NCI-H2029 (cell line): ENCODE measurements at places on chromosomes 1 and 21.

- DNase-seq, result no peak
Measured at GRCh38 chr1:213385806-213386324, 334.8 kb downstream of the RPS6KC1 start.

DNA sequence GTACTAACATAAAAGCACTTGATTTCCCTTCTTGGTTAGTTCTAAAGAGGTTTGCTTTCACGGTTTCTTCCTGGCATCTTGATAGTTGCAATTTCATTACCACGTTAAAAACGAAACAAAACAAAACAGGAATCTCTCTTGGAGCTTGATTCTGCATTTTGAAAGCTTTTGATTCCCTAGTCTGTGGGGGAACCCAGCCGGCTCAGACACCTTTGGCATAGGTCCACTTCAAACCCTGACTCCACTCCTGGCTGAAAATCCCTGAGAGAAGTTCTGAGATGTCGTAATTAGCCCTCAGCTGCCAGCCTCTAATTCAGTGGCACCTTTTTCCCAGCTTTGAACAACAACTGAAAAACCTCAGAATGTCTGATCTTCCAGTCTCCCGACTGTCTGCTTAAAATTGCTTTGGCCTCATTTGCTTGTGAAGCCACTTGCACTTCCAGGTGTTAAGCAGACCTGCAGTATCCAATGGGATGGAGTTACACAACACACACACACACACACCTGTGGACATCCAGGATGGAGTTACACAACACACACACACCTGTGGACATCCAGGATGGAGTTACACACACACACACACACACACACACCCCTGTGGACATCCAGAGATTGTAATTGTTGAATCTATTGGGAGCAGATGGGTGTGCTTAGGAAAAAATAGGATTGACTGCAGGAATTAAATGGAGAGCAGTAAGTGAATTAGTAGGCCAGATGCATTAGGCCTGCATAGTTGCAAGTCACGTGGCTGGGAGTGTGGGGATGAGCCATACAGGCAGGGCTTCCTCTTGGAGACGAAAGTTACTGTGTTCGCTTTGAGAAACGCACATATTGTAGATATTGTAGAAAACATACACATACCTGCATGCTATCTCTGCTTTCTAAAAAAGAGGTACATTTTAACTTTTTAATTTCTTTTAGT lies 285.6 kb upstream of the FMN2 start:
- DNase-seq, result no peak

GRCh38 chr1:57494530-57495079 lies 70.7 kb upstream of the DAB1 start:
- peak; percentile 7 for DNase-seq

- DNase-seq, result peak; percentile 65
Measured at GRCh38 chr1:50929376-50929958, 30.6 kb downstream of the FAF1 start.

GRCh38 chr1:23793861-23794731 lies 3.2 kb downstream of the LYPLA2 start:
- DNase-seq, result no peak

GRCh38 chr1:170402476-170403311 lies 129.3 kb upstream of the GORAB start:
- DNase-seq, result no peak

DNA sequence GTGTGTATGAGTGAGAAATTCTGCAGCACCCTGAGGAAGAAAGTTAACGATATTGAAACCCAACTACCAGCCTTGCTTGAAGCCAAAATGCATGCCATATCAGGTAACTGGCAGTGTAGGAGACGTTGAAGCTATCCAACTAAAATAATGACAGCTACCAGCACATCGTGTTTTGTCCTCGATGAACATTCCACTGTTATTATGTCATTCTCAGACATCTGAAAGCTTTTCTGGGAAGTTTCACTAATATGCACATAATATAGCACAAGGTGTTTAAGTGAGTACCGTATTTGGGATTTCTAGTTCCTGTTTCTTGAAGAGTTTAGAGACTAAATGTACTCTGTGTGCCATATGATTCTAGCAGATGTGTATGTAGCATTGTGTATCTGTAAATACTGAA lies 173.5 kb downstream of the DISC1 start:
- no peak for DNase-seq

GRCh38 chr1:176876966-176877515 lies 287.5 kb downstream of the ASTN1 start:
- DNase-seq, result no peak

DNA sequence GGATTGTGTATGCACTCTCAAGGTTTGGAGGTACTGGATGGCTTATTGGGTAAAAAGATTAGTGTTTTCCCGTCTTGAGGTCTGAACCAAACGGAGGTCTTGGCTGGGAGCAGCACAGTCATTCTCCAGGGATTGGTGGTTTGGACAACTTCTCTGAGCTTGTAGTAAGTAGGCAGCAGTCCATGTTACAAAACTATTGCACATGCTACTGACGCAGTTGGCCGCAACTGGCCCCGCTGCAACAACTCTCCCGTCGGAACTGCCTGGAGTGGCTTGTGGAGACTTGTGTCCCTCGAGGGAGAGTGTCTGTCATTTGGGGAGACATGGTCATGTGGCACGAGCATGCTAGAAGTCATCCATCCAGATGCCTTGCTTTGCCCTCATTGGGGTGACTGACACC lies 276.0 kb downstream of the TM2D1 start:
- no peak for DNase-seq

DNA sequence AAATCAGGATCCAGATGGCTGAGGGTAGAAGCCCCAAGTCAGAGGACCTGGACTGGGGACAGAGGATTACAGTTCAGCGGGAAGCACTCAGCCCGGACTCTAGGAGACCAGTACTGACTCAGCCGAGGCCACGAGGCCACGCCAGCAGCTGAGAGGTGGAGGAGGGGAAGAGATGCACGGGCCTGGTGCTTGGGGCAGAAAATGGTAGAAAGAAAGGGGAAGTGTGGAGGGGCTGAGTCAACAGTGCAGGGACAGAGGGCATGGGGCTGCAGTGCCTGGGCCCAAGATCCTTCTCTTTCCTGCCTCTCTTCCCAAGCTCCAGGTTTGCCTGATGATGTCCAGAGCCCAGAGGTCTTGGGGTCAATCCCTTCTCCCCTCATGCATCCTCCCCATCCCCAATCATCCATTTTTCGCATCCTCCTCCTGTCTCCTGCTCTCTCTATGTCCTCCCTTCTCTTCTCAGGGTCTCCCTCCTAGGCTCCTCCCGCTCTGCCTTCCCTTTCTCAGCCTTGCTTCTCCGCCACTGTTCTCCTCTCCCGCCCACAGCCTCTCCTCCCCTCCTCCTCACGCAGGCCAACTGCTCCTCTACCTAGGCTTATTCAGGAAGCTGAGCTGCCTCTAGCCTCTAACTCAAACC lies 7.7 kb downstream of the ARHGEF2 start:
- no peak for DNase-seq
